ENCODE measurements at places on chromosomes 11 and 22.

DNA sequence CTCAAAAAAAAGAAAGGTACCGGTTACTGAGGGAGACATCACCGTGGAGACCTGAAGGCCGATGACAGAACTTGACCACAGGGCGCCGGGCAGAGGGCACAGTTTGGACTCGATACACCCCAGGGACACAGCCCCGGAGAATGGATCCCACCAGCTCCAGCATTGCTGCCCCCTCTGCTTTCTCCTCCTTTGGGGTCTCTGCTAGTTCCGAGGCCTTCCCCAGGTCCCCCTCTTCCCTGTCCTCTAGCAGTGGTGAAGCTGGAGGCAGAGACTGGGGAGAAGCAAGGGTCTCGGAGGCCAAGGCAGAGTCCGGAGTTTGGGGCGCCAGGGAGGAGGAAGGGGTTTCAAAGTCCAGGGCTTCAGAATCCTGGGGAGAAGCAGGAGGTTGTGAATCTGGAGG is 4.8 kb upstream of the EEF1G start:
- DNase-seq: no peak

- DNase-seq: no peak
Measured at GRCh38 chr11:134630861-134631260, 218.8 kb upstream of the B3GAT1 start.

DNA sequence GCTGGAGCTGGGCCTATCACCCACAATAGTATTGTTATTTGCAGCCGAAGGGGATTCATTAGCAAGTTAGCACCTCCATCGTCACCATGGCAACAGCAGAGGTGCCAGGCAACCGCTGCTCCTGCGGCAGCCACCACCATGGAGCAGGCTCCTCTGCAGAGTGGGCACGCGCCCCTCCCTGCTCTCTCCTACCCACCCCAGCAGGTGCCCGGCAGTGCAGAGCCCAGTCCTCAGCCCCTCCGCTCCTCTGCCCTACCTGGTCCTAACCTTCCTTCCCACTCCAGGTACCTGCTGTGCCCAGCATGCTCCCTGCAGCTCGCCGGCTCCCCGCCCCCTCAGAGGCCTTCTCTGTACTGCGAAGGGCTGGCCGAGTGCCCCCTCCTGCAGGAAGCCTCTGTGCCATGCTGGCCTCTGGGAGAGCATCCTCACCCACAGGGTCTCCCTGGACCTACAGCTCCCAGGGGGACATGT is 3.6 kb downstream of the DUSP8 start:
- DNase-seq: no peak

GRCh38 chr11:130905512-130905911 is 10.8 kb downstream of the SNX19 start:
- DNase-seq: no peak

DNA sequence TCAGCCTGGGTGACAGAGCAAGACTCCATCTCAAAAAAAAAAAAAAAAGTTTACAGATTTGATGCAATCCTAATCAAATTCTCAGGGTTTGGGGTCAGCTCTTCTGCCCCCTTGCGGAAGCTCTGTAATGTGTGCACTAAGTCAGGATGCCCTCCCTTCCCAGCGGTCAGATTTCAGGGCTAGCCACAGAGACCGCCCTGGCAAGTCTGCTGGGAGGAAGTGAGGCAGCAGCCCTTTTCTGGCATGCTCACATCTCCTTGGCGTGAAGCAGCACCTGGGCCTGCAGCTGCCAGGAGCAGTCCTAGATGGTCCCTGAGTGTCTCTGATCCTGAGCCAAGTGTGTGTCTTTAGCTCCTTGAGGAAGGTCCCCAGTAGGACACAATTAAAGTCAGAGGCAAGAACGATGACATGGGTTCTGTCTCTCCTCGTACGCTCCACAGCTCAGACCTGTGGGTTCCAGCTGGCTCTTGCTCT is 10.9 kb upstream of the APOBEC3C start:
- peak; percentile 57 for DNase-seq

- no peak for DNase-seq
Measured at GRCh38 chr11:102448869-102449224, 3.7 kb downstream of the TMEM123 start.

DNA sequence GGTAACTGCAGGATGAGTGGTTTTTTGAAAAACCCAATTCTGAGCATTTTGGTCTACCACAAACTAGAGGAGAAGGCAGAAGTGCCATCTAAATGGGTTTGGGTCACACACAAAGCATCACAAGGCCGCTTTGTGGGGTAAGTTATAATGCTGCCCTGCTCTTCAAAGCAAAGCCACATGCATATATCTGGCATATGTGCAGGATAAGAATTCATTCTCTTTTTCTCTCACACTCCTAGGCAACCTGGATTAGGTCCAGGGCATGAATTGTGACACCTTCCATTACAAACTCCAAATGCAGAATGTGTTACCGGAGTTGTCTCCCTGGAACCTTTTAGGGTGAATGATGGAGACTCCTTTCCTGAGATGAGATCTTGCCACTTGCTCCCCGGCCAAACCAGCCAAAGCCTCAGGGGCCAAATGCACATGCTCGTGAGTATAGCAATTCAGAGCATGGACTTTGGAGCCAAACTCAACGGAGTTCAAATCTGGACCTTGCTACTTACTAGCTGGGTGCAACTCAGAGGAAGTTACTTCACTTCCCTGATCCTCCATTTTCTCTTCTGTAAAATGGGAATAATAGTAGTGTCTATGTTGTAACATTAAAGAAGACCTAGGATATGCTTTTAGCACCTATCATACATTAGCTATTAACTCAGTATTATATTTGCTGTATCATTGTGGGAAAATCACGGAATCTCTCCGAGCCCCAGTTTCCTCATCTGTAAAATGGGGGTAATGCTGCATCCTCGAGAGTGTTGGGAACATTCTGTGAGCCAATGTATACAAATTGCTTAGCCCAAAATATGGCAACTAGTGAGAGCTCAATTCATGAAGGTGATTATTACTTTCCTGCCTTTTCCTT is 96.6 kb downstream of the COMMD9 start:
- DNase-seq: no peak

GRCh38 chr11:39345834-39346442 is 2113.5 kb downstream of the LRRC4C start:
- DNase-seq: no peak

- no peak for DNase-seq
Measured at GRCh38 chr22:24812950-24813775, 7.2 kb downstream of the SGSM1 start.

GRCh38 chr11:94803491-94803890 is 35.3 kb downstream of the AMOTL1 start:
- DNase-seq: no peak

DNA sequence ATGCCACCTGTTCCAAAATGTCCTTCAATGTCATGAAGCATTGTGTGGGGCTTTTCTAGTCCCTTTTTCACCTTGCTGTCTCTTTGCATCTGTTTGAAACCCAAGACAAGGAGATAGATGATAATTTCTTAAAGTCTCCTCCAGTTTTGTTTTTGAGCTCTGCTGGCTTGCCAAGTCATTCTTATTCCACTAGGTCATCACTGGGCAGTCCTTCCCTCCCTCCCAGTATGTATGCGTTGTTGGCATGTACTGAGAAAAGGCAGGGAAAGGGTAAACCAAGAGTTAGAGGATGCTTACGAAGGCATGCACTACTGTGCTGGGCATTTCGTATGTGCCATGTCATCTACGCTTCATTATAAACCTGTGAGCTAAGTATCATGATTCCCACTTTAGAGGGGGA is 78.6 kb downstream of the PARVA start:
- no peak for DNase-seq

GRCh38 chr11:68840661-68841653 is 759 bp downstream of the CPT1A start:
- no peak for DNase-seq

Data from activated T-helper 1 cell treated with Interleukin-2 at 50 U/mL for 16 hours (primary cell).